ENCODE measurements at places on chromosomes 5 and 9. TPM values are rescaled to one million over a fixed set of nuclear protein-coding genes. Genes with fewer than 3 reads are reported as not detected.
A peak's percentile ranks its signal among the peaks of the same experiment; 100 is the strongest.

GRCh38 chr9:137350696-137351584, 48.9 kb upstream of the NRARP start:
- peak; percentile 78 for DNase-seq

- DNase-seq = no peak
These were observed 156.4 kb downstream of the EDIL3 start for GRCh38 chr5:84228266-84228665.

GRCh38 chr9:98455256-98456155, 200.1 kb upstream of the TBC1D2 start:
- no peak for DNase-seq

GRCh38 chr5:53820802-53821171, 260.3 kb downstream of the NDUFS4 start:
- no peak for DNase-seq

- peak; percentile 50 for DNase-seq
These were observed 168.8 kb downstream of the GAPVD1 start for GRCh38 chr9:125430161-125431011.

GRCh38 chr9:109031241-109031640, 17.9 kb upstream of the CTNNAL1 start:
- no peak for DNase-seq

DNA sequence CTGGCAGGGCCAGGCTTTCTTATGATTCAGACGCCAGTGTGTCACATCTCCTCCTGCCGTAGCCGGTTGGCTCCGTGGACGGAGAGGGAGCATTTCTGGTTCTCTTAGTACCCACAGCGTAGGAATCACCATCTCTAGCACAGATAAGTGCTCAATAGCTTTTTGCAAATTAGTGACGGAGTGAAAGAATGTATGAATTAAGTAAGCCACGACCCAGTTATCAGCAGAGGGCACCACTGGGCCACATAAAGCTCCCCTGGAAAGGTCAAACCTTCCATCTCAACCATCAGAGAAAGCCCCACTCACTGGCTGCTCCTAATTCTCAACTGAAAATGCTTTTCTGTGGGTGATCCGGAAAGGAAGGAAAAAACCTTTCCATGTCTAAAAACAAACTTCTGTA, 317.0 kb upstream of the ADCY2 start:
- no peak for DNase-seq

GRCh38 chr5:166436872-166437271, 1854.6 kb upstream of the WWC1 start:
- DNase-seq = no peak

DNA sequence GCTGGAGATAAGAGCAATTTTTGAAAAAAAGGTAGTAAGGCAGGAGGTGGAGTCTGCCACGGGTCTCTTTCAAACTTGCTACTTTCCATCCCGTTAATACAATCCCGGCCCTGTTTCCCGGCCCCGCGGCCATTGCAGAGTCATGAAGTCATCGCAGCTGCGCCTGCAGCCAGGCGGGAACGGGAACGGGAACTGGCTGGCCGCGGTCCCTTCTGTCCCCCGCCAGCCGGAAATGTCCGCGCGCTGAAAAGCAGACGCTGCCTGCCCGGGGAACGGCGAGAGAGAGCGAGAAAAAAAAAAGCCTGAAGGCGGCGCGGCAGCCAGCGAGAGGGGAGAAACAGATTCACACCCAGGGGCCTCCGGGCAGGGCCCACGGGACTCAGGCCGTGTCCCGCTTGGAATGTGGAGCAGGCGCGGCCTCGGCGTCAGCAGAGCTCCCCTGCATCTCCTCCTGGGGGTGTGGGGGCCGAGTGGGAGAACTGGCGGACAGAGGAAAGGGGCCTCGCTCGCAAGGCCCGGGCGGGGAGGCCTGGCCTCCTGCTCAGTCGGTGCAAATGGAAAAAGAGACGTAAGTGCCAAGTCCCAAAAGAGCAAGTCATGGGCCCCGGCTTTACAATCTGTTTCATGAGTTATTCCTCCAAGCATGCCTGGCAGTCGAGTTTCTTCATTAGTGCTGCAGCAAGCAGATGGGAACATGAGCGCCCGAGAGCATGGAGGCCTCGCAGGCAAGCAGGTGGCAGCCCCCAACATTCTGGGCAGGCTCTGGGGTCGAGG, 201.2 kb upstream of the GAS1 start:
- DNase-seq = peak; percentile 96

DNA sequence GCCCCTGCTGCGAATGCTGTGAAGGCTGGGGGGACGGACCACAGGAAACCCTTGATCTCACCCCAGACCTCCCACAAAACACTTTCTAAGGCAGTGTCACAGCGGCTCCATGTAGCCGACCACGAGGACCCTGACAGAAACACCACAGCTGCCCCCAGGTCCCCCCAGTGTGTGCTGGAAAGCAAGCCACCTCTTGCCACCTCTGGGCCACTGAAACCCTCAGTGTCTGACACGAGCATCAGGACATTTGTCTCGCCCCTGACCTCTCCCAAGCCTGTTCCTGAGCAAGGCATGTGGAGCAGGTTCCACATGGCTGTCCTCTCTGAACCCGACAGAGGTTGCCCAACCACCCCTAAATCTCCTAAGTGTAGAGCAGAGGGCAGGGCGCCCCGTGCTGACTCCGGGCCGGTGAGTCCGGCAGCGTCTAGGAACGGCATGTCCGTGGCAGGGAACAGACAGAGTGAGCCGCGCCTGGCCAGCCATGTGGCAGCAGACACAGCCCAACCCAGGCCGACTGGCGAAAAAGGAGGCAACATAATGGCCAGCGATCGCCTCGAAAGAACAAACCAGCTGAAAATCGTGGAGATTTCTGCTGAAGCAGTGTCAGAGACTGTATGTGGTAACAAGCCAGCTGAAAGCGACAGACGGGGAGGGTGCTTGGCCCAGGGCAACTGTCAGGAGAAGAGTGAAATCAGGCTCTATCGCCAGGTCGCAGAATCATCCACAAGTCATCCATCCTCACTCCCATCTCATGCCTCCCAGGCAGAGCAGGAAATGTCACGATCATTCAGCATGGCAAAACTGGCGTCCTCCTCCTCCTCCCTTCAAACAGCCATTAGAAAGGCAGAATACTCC, 84.7 kb downstream of the GOLPH3 start:
- DNase-seq = no peak

DNA sequence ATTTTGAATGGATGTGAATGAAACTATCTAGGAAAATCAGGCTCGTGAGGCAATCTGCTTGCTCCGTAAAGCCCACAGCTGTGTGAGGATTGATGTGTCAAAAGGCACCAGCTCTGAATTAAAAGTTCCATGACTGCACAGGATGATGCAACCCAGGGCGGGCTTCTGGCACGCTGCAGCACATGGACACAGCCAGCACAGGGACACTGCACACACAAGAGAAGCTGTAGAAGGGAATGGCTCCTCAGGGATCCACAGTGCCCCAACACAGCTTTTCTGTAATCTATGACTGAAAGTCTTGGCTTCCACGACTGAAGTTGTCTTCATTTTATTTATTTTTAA, 151.0 kb downstream of the GCNT1 start:
- peak; percentile 91 for DNase-seq

- no peak for DNase-seq
These were observed 330.4 kb downstream of the ICE1 start for GRCh38 chr5:5752844-5753243.

DNA sequence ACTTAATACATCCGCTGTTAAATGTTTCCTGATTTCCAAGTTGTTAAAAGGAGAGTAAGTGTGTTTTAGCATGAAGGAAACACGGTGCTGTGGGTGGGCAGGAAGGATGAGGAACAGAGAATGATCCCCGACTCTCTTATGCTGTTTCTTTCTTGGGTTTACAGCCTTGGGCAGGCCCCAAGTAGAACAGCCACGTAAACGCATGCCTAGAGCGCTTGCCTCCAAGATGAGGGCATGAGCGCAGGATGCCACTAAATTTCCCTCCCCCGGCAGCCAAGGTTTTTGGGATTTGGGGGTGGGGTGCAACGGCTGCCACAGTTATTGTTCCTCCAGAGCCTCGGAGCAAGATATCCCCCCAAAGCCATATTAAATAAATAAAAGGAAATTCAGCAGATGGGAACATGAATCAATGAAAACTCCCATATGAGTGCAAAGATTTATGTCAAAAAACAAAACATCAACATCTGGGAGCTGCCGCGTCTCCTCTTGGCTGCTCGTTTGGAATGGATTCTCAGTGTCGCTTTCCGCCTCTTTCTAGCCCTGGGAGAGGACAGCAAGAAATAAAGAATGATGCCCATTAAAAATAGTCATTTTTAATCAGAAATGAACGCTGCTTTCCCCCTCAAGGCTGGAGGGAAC, 10.0 kb upstream of the DELE1 start:
- DNase-seq = no peak

DNA sequence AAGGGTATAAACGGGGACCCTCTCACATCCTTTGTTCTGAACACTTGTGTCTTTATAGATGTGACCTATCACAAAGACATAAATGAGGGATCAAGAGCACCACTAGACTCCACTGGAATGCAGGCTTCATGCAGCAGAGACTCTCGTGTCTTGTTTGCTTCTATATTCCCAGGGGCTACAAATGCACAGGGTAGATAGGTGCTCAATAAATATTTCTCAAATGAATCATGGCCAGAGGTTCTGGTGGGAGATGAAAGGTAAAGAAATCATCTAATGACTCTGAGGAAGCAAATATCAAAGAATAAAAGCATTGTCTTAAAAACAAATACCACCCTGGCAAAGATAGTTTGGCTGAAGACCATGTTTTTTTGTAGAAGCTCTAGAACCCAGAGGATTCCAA, 6.6 kb downstream of the SLC36A3 start:
- no peak for DNase-seq

GRCh38 chr5:51185850-51186329, 197.4 kb upstream of the ISL1 start:
- DNase-seq = no peak

DNA sequence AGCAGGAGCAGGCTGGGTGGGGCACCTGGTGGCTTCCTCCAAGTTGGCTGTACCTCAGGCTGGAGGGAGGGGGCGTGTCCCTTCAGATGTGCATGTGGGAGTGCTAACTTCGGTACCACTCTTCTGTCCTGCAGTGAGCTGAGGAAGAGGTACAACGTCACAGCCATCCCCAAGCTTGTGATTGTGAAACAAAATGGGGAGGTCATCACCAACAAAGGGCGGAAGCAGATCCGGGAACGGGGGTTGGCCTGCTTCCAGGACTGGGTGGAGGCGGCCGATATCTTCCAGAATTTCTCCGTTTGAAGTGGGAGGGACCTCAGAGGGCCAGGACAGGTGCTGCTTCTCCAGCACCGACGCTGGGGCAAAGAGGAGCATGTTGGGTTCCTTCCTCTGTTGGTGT, 9.3 kb downstream of the NXNL2 start:
- DNase-seq = no peak

- no peak for DNase-seq
These were observed 160.1 kb upstream of the DAB2 start for GRCh38 chr5:39584927-39585326.

DNA sequence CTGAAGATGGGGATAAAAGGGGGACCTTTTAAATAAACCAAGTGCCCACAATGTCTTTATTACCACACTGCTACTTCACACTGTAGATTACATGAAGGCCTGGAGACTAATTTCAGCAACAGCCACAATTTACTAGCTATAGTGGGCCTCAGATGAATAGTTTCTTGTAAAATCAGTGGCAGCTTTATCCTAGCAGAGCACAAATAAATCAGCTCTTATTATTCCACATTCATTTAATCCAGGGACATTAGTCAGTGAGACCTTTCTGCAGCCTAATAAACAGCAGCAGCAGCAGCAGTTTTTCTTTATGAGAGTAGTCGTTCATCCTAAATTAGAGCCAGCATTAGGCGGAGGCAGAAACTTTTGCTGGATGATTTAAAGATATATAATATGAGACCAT, 542.3 kb downstream of the PSAT1 start:
- DNase-seq = no peak

GRCh38 chr9:79877943-79878602, 306.3 kb downstream of the TLE4 start:
- DNase-seq = no peak

- DNase-seq = no peak
These were observed 56.6 kb downstream of the BNC2 start for GRCh38 chr9:16813838-16814237.

- no peak for DNase-seq
These were observed 124.6 kb upstream of the PDE4D start for GRCh38 chr5:60018091-60018490.

Gene NANS
- total RNA-seq = 25.5 TPM

Gene MACIR
- total RNA-seq = 4.8 TPM

Gene SPOCK1
- 100 TPM for total RNA-seq
